ENCODE measurements at places on chromosomes 11 and 22. TPM values are rescaled to one million over a fixed set of nuclear protein-coding genes. Genes with fewer than 3 reads are reported as not detected.
A peak's percentile ranks its signal among the peaks of the same experiment; 100 is the strongest.

Gene MMP11
- total RNA-seq = 5.7 TPM

Gene ASRGL1
- total RNA-seq = 22.6 TPM

Gene NRIP3
- 0.87 TPM for total RNA-seq

DNA sequence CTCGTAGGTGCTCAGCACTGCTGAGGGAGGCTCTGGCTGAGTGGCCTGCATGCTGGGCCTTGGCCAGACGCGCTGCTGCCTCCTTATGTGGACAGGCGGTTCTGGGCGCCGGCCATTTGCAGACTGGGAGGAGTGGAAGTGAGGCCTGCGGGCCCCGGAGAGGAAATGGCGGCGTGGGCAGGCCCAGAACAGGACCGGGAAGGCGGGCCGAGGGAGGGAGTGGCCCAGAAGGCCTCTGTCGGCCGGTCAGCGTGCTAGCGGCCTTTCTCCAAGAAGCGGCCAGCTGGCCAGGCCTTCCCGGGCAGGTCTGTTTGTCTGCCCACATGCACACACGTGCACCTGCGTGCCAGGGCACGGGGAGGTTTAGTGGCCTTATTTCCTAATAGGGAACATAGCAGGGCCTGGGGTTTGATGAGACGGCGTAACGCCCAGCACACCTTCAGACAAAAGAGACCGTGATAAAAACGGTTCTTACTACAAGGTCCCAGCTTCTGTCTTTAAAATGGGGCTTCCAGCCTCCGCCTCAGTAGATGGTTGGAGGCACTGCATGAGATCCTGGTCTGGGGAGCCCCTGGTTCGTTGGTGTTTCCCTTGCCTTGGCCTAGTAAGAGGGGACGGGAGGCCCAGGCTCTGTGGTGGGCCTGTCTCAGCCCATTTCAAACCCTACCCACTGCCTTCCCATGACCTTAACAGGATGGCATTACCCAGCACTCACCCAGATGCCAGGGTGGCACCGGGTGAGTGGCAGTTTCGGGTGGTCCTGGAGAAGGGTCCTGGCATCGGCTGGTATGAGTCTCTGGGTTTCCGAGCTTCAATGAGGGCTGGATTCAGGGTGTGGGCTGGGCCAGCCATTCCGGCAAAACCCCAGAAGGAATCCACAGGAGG, 65.1 kb upstream of the PPARA start:
- peak; percentile 94 for DNase-seq

DNA sequence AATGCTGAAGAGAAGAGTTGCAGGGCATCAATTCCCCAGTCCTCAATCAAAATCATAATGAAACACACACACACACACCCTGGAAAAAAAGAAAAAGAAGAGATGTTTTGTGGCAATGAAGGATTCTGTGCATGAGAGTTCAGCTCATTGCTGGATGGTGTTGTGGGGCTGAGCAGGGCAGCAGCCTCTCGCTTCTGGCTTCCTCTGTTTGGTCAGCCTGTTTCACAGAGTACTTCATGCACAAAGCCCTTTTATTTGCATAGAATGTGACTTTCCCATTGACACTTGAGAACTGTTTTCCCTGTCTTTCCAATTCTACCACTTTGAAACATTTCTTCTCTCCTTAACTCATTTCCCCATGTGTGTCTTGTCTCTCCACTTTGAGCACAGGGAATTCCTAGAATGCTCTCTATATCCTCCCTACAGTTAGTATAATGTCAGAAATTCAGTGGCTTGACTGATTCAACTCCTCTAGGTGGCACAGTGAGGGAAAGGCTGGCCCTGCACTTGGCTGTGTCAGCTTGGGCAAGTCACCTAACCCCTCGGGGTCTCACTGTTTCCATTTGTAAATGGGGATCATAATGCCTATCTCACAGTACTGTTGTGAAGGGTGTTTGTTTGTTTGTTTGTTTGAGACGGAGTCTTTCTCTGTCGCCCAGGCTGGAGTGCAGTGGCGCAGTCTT, 25.4 kb upstream of the BSX start:
- DNase-seq = no peak

DNA sequence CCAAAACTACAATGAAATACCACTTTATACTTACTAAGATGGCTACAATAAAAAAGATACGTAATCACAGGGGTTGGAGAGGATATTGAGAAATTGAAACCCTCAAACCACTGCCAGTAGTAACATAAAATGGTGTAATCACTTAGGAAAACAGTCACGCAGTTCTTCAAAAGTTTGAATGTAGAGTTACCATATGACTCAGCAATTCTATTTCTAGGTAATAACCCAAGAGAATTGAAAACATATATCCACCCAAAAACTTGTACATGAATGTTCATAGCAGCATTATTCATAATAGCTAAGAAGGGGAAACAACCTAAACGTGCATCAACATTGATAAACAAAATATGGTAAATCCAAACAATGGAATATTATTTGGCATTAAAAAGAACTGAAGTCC, 24.4 kb upstream of the PSMA1 start:
- DNase-seq = no peak

- no peak for DNase-seq
These were observed 112.1 kb upstream of the DRD2 start for GRCh38 chr11:113587308-113587739.

- DNase-seq = no peak
These were observed 42.0 kb upstream of the HORMAD2 start for GRCh38 chr22:30038219-30038618.

- DNase-seq = no peak
These were observed 61.1 kb upstream of the PDGFD start for GRCh38 chr11:104225047-104225446.

Measured in mesenteric fat pad (tissue), 1 donor.